ENCODE measurements at places on chromosomes 4 and X. TPM values are rescaled to one million over a fixed set of nuclear protein-coding genes. Genes with fewer than 3 reads are reported as not detected.

NR3C2 gene
- total RNA-seq = 0.08 TPM

RENBP gene
- 0.22 TPM for total RNA-seq

DCHS2 gene
- not detected for total RNA-seq

CLGN gene
- 6.6 TPM for total RNA-seq

CT45A8 gene
- total RNA-seq = not detected

MAD2L1 gene
- 40.8 TPM for total RNA-seq

IRS4 gene
- total RNA-seq = not detected

CT45A10 gene
- total RNA-seq = 0.31 TPM
